ENCODE measurements at places on chromosomes 16 and 17. TPM values are rescaled to one million over a fixed set of nuclear protein-coding genes. Genes with fewer than 3 reads are reported as not detected.

The NPIPB2 gene
- total RNA-seq, result 3.9 TPM

The SLFN5 gene
- total RNA-seq, result 2.9 TPM

The QPRT gene
- total RNA-seq, result 0.76 TPM

The FNDC8 gene
- not detected for total RNA-seq

The ABCC12 gene
- 0.09 TPM for total RNA-seq

The GRB7 gene
- 6.9 TPM for total RNA-seq

The STX1B gene
- total RNA-seq, result 1.6 TPM

The RNF43 gene
- total RNA-seq, result 0.17 TPM

The KRTAP4-9 gene
- total RNA-seq, result not detected

The CLEC18C gene
- 0.24 TPM for total RNA-seq

The MT3 gene
- 0.28 TPM for total RNA-seq

The DLX4 gene
- total RNA-seq, result 1.7 TPM

The OR2C1 gene
- not detected for total RNA-seq

The KRTAP9-2 gene
- total RNA-seq, result not detected

The TCAP gene
- total RNA-seq, result 1.4 TPM

The PTRH2 gene
- total RNA-seq, result 125 TPM

The PRAC2 gene
- not detected for total RNA-seq

All from A549 treated with CORT108297 at 1 μM for 4 hours (cell line).